ENCODE measurements at places on chromosomes 3 and 15.

- peak; percentile 99 for DNase-seq
Observed at GRCh38 chr15:75669191-75669878, 21.6 kb downstream of the SNX33 start.

- peak; percentile 59 for DNase-seq
Observed at GRCh38 chr15:84034578-84035398, 200.8 kb upstream of the GOLGA6L4 start.

DNA sequence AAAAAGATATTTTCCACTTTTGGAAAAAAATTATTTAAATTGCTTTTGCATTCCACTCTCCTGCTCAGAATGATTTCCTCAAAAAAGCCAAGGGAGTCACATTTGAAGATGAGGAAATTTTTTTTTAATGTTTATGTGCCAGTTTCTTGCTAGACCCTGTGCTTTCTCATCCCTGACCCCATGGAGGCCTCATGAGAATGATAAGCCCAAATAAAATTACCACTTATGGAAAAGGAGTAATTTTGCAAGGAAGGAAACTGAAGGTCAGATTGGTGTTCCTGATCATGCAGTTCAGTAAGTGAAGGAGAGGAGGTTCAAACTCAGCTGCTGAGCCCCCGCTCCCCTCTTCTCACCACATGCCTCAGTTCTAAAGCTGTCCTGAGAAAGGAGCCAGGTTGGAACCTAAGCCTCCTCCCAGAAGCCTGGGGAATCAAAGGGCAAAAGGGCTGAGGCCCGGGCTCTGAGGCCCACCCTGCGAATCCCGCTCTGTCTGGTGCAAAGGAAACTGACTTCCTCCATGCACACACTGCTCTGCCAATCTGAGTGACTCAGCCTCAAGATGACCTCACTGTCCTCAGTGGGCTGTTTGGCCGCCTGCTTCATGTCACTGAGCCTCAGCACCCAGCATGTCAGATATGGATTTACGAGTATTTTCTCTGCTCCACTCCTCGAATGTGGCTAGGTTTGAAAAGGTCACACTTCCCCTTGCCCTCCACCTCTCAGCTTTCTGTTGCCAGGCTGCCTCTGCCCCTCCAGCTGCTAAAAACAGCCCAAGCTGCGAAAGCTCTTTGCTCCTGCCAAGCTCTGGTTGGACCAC, 56.9 kb upstream of the FLNB start:
- DNase-seq = peak; percentile 82

DNA sequence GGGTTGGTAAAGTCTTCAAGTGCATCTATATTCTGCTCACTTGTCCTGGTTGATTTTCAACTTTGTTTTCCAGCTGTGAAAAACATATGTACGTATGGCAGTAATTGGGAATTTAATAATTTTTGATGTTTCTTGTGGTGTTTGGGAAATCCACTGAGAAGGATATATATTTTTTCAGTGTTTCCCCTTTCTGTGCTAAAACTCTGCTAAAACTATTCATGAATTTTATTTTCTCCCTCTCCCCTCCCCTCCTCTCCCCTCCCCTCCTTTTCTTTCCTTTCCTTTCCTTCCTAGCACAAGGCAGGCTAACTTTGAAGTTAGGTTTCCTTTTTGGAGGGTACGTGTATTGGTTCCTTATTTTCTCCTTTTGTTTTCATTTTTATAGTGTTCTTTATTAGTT, 220.7 kb downstream of the PDCD6IP start:
- DNase-seq = no peak

- DNase-seq = no peak
Observed at GRCh38 chr15:68616397-68616796, 37.6 kb downstream of the CORO2B start.

DNA sequence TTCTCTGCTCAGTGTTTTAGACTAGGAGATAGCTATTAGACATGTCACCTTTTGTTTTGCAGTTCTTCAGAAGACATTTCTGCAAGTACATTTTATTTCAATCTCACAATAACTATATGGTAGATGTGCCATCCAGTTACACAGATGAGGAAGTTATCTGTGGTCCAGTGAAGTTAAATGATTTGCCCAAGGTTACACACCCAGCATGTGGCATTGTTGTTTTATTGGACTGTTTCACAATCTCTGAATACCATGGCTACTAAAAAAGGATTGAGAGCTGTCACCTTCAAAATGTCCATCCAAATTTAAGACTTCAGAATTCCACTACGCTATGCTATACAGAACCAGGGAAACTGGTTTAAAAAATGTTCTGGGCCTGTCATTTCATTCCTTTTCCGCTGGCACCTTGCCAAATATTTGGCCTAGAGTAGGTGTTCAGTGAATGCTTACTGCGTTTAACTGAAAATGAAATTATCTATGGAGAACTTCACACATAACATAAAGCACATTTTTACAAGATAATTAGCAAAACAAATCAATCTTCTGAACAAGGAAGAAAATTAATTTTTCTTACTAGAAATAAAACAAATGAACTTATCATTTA, 20.2 kb downstream of the TM6SF1 start:
- peak; percentile 39 for DNase-seq

- DNase-seq = no peak
Observed at GRCh38 chr3:172216267-172216666, 176.9 kb downstream of the FNDC3B start.

- DNase-seq = peak; percentile 84
Observed at GRCh38 chr3:112143251-112143650, 10.2 kb upstream of the GCSAM start.

DNA sequence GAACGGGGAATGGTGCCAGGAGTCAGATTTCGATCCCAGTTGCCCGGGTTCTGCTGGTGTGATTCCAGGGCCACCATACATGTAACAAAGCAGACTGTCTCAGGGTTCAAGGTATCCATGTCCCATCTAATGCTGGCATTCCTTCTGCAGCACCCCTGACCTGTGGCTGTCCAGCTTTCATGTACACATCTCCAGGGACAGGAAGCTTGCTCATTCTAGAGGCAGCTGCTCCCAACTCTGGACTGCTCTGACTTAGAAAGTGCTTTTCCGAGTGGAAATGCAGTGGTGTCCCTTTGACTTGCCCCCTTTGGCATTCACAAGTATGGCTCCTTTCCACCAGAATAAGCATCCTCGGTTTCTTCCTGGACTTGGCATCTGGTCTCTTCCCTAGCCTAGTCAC, 30.9 kb downstream of the PML start:
- DNase-seq = no peak

GRCh38 chr3:128301186-128302023, 148.1 kb downstream of the EEFSEC start:
- DNase-seq = no peak

GRCh38 chr15:84831613-84832012, 14.5 kb downstream of the ALPK3 start:
- no peak for DNase-seq

- no peak for DNase-seq
Observed at GRCh38 chr3:149608987-149609386, 48.8 kb downstream of the WWTR1 start.

GRCh38 chr3:99714146-99714545, 75.8 kb downstream of the COL8A1 start:
- peak; percentile 6 for DNase-seq

GRCh38 chr15:95734422-95735316, 595.8 kb upstream of the NR2F2 start:
- peak; percentile 12 for DNase-seq

- DNase-seq = peak; percentile 57
Observed at GRCh38 chr3:36843065-36844051, 79.0 kb upstream of the DCLK3 start.

DNA sequence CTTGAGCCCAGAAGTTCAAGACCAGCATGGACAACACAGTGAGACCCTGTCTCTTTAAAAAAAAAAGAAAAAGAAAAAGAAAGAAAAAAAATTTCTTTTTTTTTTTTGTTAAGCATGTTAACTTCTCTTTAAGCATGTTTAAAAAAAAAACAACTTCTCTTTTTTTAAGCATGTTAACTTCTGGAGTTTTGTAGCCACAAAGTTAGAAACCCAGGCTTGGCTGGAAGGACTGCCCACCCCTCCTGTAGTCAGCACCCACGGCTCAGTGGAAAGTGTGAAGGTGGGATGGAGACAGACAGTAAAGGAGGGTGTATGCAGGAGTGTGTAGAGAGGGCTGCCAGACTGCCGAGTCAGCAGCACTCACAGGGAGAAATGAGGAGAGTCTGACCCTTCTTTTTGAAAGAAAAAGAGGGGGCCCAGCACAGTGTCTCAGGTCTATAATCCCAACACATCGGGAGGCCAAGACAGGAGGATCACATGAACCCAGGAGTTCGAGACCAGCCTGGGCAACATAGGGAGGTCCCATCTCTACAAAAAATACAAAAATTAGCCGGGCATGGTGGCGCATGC, 33.2 kb downstream of the GOLGA8S start:
- no peak for DNase-seq

DNA sequence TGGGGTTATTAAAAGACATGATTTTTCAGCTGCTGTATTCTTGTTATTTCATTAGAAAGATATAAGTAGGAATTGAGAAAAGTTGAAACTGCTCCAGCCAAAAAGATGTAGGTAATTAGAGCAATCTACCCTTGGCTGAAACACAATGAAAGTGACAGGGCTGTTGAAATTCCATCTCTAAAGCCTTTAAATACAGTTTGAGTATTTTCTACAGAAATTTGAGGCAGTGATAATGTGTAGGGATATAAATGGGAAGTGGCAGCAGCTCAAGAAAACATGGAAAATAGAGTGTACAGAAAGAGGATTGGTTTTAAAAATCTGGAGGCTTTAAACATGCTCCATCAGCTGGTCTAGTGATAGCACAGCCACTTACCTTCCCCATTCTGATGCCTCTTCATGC, 22.8 kb upstream of the UNC13C start:
- no peak for DNase-seq

- DNase-seq = peak; percentile 15
Observed at GRCh38 chr3:5301651-5302297, 114.3 kb downstream of the EDEM1 start.

GRCh38 chr15:88918738-88919137, 5.6 kb upstream of the MFGE8 start:
- DNase-seq = peak; percentile 99

GRCh38 chr15:75350601-75351361, 3.9 kb downstream of the NEIL1 start:
- no peak for DNase-seq

DNA sequence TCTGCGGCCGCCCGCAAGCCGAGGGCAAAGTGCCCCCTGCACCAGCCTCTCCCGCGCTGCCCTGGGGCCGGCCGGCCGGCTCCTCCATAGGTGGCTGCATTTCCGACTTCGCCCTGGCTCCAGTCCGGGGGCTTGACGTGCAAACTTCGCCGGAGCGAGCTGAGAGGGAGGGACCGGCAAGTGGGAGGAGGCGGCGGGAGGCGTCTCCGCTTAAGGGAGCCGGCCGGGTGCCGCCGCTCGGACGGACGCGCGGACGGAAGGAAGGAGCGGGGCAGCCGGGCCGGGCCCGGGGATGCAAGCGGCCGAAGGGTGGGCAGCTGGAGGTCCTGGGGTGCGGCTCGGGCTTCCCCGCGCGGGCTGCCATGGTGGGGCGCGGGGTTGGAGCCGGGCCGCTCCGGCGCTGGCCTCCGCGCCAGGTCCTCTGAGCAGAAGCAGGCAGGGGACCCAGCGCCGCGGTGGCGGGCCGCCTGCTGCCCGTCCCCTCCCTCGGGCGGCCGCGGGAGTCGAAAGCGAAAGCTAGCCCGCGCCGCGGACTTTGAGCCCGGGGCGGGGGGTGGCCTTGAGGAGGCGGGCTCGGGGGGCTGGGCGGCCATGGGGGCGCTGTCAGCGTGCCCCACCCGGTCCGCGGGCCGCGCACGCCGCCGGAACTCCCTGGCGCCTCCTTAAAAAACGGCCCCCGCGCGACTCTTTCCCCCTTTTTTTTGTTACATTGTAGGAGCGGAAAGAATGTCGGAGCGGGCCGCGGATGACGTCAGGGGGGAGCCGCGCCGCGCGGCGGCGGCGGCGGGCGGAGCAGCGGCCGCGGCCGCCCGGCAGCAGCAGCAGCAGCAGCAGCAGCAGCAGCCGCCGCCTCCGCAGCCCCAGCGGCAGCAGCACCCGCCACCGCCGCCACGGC, at the start of gene SCAANT1:
SCAANT1 (minus strand) TSS at position 511 of the 895 bp plus-strand sequence.
- DNase-seq = peak; percentile 93

DNA sequence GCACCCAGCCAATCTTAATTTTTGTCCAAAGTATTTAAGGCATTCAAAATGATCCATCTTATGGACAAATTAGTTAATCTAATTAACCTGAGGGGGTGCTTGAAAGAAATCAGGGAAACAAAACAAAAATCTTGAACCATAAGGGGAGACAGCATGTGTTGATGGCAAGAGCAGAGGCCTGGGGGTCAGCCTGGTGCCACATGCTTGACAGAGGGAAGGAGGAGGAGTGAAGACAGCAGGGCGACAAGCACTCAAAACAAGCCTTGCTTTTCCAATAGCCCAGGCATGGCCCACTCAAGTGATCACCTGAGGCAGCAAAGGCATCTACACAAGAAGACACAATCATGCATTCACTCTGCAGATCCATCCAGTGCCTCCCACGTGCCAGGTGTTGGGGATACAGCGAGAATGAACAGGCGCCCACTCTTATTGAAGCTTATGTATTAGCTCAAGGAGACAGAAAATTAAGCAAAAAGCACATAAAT, 25.0 kb upstream of the MGLL start:
- DNase-seq = no peak

GRCh38 chr3:20516311-20516710, 330.3 kb upstream of the SGO1 start:
- no peak for DNase-seq

- no peak for DNase-seq
Observed at GRCh38 chr3:25294169-25294805, 133.8 kb upstream of the RARB start.

GRCh38 chr15:73800662-73801345, 47.7 kb upstream of the INSYN1 start:
- peak; percentile 77 for DNase-seq

DNA sequence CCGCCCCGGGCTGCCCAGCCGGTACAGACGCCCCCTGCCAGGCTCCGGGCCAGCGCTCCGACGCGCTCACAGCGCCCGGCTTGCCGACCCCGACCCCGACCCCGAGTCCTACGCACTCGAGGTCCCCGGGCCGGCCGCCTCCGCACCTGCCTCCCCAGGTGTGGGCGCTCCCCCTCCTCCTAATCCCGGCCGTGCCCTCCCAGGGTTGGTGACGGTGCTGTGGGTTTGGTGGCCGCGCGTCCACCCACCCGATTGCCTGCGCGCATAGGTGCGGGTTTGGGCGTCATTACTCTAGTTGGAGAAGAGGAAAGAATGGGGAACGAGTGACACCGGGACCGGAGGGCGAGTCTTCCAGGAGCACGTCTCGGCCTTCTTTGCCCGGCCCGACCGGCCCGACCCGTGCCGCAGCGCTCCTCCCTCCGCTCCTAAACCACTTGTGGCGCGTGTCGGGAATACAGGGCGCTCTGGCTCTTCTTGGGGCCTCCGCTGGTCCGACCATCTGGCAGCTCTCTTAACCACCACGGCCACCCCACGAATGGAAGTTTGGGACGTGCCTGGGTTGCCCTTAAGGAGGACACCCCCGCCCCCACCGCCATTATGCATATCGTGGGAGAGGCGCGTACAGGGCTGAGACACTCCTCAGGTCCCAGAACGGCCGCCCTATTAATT, 810 bp upstream of the THRB start:
- DNase-seq = peak; percentile 69

DNA sequence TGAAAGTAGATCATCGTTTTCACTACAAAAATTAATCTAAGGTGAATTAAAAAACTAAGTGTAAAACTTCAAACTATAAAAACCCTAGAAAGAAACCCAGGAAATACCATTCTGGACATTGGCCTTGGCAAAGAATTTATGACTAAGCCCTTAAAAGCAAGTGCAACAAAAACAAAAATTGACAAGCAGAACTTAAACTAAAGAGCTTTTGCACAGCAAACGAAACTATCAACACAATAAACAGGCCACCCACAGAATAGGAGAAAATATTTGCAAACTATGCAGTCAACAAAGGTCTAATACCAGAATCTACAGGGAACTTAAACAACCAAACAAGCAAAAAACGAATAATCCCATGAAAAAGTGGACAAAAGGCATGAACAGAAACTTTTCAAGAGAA, 302.0 kb downstream of the CHST2 start:
- no peak for DNase-seq

Measured in epithelial cell of esophagus (primary cell).